Stomach (tissue), 19 donors: ENCODE measurements at places on chromosomes 4 and X. TPM values are rescaled to one million over a fixed set of nuclear protein-coding genes. Genes with fewer than 3 reads are reported as not detected.

- no peaks in the 10 kb centered on the region for H3K36me3 ChIP-seq
- no peaks in the 10 kb centered on the region for H3K4me1 ChIP-seq
- H3K27me3 ChIP-seq = no peaks in the 10 kb centered on the region
- no peak overlapping the region for H3K4me3 ChIP-seq
Observed at GRCh38 chrX:105477351-105477750, 256.9 kb upstream of the TEX13A start.

- no peak overlapping the region for H3K4me3 ChIP-seq
- no peaks in the 10 kb centered on the region for H3K27me3 ChIP-seq
- no peaks in the 10 kb centered on the region for H3K4me1 ChIP-seq
- no peaks in the 10 kb centered on the region for H3K36me3 ChIP-seq
Observed at GRCh38 chrX:108399418-108400165, 38.6 kb downstream of the COL4A6 start.

DNA sequence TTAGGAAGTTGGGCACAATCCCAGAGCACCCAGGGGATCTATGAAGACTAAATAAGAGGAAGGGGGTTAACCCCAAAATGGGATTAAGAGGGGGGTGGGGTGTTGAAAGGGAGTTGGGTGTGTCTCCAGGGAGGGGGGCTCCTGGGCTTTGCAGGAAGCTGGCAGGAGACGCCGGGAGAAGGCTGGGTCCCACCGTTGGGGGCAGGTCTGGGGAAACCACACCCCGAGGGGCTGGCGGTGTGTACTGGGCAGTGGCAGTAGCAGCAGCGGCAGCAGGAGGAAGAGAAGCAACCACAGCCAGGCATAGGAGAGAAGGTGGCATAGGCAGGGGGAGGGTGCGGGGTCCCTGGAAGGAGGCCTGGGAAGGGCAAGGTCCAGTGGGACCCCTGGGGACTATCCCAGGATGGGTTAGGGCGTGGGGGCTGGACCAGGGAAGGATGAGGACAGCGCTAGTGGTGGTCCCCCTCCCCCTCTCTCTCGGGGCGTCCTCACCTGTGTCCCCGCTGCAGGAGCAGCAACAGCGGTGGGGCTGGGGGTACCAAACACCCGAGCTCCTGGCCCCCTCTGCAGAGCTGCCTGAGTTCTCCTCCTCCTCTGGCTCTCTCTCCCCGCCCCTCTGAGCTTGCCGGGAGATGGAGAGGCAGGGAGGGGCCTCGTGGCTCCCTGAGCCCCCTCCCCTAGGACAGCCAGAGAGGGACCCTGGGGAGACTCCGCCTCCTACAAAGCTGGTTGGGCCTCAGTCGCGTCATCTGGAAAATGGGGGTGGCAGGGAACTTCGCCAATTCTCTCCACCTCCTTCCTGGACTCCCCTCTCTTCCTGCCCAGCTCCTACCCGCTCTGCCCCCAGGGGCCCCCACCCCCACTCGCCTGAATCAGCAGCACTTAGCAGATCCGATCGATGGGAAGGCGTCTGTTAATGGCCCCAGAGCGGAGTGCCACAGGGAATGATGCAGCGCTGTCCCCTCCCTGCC, at the start of gene KCND1:
KCND1 (minus strand) TSS at position 596 of the 971 bp plus-strand sequence. CDS start 1,573 bp downstream, outside the sequence.
- peaks cover 31% of the 10 kb centered on the region for H3K36me3 ChIP-seq
- no peaks in the 10 kb centered on the region for H3K27me3 ChIP-seq
- H3K27ac ChIP-seq = peak within 1 kb of the TSS; percentile 56
- peak; percentile 81 for DNase-seq
- H3K4me3 ChIP-seq = peak within 1 kb of the TSS; percentile 36
- no peaks in the 10 kb centered on the region for H3K4me1 ChIP-seq

DNA sequence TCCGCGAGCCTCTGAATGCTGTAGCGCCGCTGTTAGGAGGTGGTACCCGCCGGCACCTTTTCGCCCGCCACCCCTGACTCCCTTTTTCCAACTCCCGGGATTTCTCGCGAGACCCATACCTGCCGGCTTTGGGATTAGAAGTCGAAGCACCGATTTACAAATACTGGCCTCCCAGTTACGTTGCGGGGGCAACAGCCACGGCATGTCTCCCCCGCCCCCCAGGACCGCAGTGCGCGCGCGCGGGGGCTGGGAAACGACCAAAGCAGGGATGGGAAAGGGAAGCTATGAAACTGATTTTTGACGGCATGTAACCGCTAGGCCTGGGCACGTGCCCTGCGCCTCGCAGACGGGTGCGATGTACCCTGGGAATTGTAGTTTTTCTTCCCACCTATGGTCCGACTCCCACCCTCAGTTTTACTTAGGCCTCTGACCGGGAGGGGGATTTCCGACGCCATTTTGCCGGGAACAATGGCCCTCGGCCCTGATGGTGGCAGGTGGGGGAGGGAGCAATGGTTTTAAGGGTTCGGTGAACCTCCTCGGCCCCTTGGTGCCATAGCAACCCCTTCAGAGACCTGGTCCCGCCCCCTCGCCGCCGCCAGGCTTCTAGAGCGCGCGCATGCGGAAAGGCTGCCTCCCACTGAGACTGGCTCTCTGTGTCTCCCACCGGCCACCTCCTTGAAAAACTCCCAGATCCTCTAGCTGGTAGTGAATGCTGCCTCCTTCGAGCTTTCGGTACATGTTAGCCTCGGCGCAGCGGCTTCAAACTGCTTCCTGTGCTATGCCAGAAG, 772 bp upstream of the WNK3 start:
- no peaks in the 10 kb centered on the region for H3K36me3 ChIP-seq
- H3K4me3 ChIP-seq = peak overlapping the region; percentile 43
- H3K27me3 ChIP-seq = no peaks in the 10 kb centered on the region
- H3K27ac ChIP-seq = peak overlapping the region; percentile 65
- DNase-seq = peak; percentile 89

- no peaks in the 10 kb centered on the region for H3K4me1 ChIP-seq
- H3K36me3 ChIP-seq = no peaks in the 10 kb centered on the region
- DNase-seq = no peak
- no peak overlapping the region for H3K4me3 ChIP-seq
Observed at GRCh38 chr4:38510201-38510600, 153.8 kb upstream of the KLF3 start.

Gene EMD
- total RNA-seq = 32.2 TPM

Gene TECRL
- total RNA-seq = not detected

Gene TGIF2LX
- not detected for total RNA-seq

GRCh38 chr4:58515226-58515625, 1405.0 kb upstream of the IGFBP7 start:
- no peaks in the 10 kb centered on the region for H3K27me3 ChIP-seq
- H3K4me1 ChIP-seq = no peaks in the 10 kb centered on the region
- H3K36me3 ChIP-seq = no peaks in the 10 kb centered on the region

DNA sequence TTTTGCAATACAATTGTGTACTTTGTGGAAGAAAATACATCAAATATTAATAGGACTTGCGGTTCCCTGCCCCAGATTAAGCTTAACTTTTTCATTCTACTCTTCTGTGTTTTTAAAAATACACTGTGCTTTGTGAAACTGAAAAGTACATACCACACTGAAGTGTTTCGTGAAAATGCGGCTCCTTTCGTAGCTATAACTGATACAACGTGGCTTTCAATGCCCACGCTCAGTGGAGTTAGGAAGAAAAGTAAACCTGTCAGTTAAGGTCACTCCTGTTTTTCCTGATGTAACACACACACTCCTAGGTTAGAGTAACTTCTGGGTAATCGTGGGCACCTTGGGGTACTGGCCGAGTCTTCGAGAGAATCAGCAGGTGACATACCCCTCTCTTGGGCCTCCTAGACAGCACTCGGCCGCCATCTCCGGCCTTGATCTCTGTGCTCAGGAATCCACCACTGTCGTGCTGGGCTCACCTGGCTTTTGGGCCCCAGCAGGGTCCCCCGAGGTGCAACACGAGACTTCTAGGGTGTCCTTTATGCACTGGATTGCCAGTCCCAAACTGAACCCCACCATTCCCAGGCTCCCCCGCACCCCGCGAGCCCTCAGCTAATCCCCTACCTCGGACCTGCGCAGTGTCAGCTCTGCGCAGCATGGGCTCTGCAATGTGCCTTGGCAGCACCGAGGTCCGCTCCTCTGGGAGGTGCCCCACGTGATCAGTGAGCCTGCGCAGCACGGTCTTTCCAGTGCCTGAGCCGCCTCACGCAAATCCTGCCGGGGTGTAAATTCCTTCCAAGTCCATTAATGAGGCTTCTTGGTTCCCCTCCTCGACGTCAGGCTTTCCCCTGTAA, 162.6 kb upstream of the INTU start:
- no peaks in the 10 kb centered on the region for H3K27me3 ChIP-seq
- no peak overlapping the region for H3K4me3 ChIP-seq
- no peaks in the 10 kb centered on the region for H3K4me1 ChIP-seq
- no peak for DNase-seq
- no peak overlapping the region for H3K27ac ChIP-seq

GRCh38 chr4:40288566-40288965, 46.6 kb upstream of the CHRNA9 start:
- H3K36me3 ChIP-seq = no peaks in the 10 kb centered on the region
- no peaks in the 10 kb centered on the region for H3K27me3 ChIP-seq
- H3K4me3 ChIP-seq = no peak overlapping the region
- peaks cover 16% of the 10 kb centered on the region for H3K4me1 ChIP-seq
- H3K27ac ChIP-seq = no peak overlapping the region

Gene DCAF4L1
- not detected for total RNA-seq
